Stimulated activated CD8-positive, alpha-beta memory T cell treated with anti-CD3 and anti-CD28 coated beads, Interleukin-2, amount 100 ng/mL, for 1 hour (primary cell): ENCODE measurements at places on chromosomes 2 and 18.
A peak's percentile ranks its signal among the peaks of the same experiment; 100 is the strongest.

- DNase-seq: no peak
Observed at GRCh38 chr2:56576001-56576400, 392.2 kb downstream of the CCDC85A start.

GRCh38 chr2:237269138-237269875, 144.7 kb downstream of the COL6A3 start:
- no peak for DNase-seq

DNA sequence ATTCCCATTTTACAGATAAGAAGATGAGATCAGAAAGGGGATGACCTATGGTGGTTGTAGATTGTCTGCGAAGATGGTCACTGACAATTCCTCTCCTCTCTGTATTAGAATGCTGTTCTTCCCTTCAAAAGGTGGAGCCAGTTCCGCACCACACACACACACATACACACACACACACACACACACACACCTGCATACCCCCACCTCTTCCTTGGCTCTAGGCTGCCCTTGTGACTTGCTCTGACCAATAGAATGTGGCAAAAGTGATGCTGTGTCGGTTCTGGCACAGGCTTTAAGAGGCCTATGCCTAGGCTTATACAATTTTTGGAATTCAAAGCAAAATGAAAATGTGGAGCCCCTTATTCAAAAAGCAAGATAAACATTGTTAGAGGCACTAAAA, 88.0 kb downstream of the ZFP36L2 start:
- DNase-seq: no peak

GRCh38 chr18:66873899-66874298, 270.0 kb upstream of the CDH19 start:
- DNase-seq: no peak

DNA sequence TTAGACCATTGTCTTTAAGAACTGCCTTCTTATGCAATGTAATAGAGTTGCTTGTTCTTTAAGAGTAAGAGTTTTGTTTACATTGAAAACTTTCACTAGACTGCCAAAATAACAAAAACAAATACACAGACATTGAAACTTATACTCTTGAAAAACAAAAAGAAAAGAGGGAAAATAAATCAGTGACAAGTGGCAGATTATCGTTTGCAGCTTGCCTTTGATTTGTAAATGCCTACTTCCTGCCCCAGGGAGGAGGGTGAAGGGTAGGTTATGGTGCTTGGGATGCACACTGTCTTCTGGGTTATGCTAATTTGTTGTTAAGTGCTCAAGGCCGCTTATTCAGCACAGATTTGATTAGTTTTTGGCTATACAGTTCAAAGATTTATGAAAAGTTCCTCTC, 198.7 kb downstream of the TGIF1 start:
- DNase-seq: no peak

GRCh38 chr18:26091047-26091630, 726 bp upstream of the SS18 start:
- no peak for DNase-seq

DNA sequence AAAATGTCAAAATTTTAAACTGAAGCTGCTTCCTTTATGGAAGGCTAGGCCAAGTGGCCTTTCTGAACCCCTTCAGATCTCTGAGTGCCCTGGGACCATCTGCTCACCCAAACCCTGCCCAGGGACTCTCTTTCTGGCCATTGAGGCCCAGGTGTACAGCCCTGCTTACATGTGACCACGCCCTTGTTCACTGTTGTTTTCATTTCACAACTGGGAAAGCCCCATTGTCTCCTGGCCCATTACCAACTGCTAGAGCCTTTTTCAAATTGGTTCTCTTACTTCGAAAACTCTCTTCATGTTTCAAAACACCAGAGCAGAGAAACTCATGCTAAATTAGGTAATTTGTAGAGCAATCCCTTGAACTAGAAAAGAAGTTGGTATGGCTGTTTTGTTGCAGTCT, 219.5 kb upstream of the TANK start:
- no peak for DNase-seq

DNA sequence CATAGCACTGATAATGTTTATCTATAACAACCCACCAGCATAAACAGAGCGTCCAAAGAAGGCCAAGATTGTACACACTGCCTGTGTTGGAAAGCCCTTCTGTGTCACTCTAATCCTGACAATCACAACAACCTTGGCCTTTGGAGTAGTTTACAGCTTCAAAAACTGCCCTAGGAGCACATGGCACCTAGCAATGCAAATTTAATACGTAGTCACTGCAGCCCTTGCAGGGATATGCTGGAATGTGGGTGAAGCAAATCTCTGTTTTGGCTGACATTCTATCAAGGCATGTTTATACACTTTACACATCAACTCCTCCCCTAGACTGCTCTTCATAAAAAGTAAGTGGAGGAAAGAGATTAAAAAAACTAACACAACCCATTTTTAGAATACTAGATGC, 66.8 kb downstream of the GRB14 start:
- DNase-seq: no peak

GRCh38 chr2:127623388-127624319, 22.3 kb upstream of the GPR17 start:
- no peak for DNase-seq

DNA sequence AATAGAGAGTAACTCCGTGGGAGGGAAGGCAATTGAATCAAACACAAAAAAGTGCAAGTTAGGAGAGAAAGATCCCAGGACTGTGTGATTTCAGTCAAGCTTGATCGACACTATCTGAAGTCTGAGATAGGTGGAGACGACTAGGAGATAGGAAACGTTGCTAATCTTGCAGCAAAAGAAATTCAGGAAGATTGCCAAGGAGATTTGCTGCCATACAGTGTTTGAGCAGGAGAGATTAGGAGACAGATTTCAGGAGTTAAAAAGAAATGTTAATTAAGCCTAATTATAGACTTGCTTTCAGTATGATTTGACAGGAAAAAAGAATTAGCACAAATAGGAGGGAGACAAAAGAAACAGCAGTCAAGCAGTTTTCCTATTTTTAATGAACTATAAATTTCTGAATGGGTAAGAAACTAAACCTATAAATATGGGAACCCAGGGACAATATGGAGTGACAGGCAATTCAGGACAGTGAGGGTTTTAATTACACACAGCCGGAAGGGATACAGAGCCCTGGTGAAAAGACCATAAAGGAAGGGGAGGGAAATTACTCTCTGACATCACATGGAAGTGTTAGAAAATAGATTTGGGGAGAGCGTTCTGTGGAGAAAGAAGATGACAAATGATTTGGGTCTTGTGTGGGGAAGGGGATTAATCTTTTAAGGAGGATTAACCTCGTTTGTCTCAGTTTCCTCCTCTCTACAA, 72.6 kb downstream of the SUCLG1 start:
- no peak for DNase-seq

DNA sequence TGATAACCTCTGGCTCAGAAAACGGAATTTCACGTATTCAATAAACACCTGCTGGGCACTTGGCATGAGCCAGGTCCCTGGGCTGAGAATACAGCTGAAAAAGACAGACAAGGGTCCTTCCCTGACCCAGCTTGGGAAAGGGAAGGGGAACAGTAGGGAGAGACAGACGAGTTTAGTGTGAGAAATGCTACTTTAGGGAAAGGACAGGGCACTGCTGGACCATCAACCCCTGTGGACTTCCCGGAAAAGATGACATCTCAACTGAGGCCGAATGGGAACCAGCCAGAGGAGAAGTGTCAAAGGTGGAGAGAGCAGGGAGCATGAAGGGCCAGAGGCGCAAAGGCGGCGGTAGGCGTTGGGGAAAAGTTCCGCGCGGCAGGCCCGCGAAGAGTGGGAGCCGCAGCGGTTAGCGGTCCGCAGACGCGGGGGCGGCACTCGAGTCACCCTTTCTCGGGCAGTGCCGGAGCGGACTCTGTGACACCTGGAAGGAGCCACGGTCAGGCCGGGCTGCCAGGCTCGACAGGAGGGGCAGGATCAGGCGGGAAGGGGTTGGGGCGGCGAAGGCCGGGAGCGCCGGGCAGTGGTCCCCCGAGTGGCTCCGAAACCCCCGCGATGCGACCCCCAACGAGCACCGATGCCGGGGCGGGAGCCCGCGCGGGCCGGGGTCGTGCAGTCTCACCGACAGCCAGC, 519 bp downstream of the TEX261 start:
- DNase-seq: peak; percentile 8
